ENCODE measurements at places on chromosomes 12 and 14.

DNA sequence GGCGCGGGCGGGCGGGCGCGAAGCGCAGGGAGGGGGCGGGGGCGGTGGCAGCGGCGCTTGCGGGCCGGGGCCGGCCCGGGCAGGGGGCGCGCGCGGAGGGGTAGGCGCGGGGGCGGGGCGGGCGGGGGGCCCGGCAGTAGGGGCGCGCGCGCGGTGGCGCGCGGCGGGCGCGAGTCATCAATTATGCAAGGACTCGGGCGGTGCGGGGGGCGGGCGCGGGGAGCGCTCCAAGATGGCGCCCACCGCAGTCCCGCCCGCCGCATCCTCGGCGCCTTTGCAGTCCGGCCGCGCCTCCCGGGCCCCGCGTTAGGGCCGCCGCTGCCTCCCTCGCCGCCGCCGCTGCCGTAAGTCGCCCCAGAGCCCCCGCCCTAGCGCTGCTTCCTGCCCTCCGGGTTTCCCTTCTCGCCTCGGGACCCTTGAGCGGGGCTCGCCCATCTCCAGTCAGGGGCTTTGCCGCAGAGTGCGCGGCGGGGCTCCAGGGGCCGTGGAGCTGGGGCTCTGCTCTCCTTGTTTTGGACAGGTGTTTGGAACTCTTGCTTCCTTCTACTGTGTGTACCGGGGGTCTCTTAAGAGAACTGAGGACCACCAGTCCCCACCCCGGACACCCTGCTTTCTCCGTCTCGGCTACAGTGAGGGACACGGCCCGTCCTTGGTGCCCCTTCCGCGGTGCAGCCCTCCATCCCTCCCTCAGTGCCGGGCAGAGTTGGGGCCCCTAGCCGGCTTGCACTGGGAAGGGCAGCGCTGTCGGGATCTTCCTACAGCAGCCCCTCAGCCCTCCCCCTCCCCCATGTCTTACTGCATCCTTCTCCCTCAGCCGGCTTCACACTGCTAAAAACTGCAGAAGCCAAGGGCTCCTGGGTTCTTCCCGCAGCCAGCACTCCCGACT lies at the start of gene SCN8A:
TSS of gene SCN8A (plus strand) at position 218 of the 886 bp plus-strand sequence. CDS start 71,585 bp downstream, outside the sequence.
- peak; percentile 28 for DNase-seq

- no peak for DNase-seq
These were observed 117.9 kb downstream of the PDE3A start for GRCh38 chr12:20486233-20486632.

DNA sequence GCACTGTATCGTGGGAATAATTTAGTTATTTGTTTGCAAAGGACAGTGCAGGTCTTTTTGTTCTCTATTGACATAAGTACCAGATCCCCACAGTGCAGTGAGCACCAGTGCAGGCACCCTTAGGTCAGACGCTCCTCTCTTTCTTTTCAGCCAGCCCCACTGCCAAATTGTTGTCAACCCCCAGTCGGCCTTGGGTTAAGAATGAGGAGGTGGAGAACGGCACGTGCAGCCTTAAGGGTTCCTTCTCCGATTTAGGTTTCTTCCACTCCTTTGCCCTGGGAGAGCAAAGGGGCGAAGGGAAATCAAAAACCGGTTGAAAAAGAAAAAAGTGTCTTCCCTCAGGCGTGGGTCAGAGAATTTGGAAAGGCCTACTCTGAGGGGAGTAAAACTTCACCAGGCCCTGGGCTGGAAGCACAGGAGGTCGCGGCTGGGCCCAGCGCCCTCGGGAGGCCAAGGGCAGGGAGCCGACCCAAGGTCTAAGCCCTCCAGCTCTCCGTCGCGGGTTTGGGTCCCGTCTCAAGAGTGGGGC lies 4.3 kb downstream of the PAX9 start:
- no peak for DNase-seq

GRCh38 chr12:62925680-62926079 lies 9.3 kb downstream of the PPM1H start:
- no peak for DNase-seq

GRCh38 chr12:57222286-57223190 lies 5.9 kb downstream of the NXPH4 start:
- DNase-seq = no peak

DNA sequence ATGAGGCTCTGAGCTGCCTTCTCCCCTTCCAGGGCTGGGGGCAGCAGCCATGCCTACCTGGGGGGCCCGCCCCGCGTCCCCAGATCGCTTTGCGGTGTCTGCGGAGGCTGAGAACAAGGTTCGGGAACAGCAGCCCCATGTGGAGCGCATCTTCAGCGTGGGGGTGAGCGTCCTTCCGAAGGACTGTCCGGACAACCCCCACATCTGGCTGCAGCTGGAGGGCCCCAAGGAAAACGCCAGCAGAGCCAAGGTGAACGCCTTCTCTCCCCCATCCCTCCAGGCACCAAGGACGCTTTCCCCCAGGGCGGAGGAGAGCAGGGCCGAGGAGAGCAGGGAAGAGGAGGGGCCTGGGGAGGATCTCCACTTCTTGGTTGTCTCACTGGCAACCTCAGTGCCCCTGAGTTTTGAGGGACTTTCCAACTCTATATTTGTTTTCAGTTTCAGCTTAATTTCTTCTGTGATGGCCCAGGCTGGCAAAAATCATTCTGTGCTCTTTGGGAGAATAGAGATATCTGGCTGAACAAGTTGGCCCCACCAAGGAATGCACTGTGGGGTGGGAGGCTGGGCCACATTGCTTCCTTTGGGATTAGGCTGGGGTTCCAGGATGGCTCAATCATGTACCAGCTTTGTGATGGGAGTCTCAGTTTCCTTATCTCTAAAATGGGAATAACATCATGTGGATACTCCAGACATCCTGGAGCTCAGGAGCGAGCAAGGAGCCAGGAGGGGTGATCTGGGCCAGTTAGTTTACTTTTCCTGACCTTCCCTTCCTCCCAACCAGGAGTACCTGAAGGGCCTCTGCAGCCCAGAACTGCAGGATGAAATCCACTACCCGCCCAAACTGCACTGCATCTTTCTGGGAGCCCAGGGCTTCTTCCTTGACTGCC lies 1.2 kb downstream of the KHNYN start:
- peak; percentile 25 for DNase-seq

GRCh38 chr12:131192951-131193350 lies 239.2 kb downstream of the ADGRD1 start:
- no peak for DNase-seq

DNA sequence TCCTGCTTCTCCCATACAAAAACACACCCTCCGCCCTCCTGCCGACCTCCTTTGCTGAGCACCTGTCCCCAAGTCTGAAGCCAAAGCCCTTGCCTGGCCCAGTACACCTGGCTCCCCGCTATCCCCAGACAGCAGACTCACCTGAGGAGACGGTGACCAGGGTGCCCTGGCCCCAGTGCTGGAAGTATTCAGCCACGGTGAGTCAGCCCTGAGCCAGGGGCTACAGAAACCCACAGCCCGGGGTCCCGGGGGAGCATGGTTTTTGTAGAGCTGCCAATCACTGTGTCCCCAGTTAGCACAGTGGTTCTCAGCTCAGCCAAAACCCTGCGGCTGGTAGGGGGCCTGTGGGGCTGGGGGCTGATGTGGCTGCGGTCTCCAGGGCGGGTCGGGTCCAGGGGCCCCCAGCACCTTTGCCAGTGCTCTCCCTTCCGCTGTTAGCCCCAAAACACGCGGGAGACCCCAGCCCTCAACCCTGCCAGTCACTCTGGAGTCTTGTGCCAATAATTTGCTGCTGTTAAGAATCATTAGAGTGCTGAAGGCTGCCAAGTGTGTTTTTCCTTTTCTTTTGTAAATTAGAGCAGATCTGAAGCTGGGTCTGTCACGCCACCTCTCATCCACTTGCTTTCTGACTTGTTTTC lies 339.0 kb downstream of the TMEM121 start:
- DNase-seq = no peak

DNA sequence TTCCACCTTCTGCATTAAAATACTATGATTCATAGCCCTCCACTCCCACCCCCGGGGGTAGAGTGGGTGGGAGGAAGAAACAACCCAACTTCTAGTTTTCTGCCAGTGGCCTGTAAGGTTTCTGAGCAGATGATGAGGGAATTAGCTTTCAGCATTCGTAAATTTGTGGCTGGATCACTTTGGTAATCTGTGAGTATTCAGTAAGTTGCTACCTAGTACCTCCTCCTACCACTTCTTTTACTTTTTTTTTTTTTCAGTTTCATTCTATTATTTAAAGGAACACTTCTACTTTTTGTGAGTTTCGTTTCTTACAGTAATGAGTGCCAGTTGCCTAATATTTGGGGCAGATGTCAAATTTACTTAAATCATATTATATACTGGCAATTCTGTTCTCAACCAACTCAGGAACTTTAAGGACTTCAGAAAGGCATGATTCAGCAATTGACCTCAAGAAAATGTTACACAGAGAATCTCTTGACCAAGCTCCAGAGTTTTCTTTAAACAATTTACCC lies 42.4 kb upstream of the EMP1 start:
- DNase-seq = no peak

GRCh38 chr12:92185052-92185451 lies 39.4 kb upstream of the BTG1 start:
- DNase-seq = no peak

GRCh38 chr12:108409481-108409880 lies 70.4 kb upstream of the CMKLR1 start:
- no peak for DNase-seq

- no peak for DNase-seq
These were observed 1.0 kb upstream of the DUSP6 start for GRCh38 chr12:89353188-89353822.

DNA sequence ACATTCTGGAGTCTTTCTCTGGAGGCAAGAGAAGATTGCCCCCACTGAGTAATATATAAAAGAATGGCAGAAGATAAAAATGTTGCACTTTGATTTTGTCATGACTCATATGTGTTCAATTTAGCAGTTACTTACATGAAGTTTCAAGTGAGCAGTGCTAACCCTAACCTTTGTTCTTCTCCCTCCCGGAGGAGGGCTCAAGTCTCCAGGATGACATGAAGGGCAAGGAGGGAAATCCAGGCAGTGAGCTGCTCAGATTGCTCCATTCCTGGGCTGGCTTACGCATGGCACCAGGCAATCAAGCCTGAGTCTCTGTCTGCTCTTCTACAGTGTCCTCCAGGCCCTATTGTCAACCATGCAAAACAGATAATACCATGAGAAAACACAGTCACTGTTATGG lies 322.3 kb downstream of the DUSP6 start:
- DNase-seq = no peak

GRCh38 chr12:52239767-52240166 lies 6.7 kb downstream of the KRT7 start:
- DNase-seq = no peak

GRCh38 chr14:104113631-104114420 lies 24.6 kb upstream of the KIF26A start:
- DNase-seq = no peak

GRCh38 chr12:15863984-15864383 lies 18.2 kb upstream of the STRAP start:
- DNase-seq = peak; percentile 84

GRCh38 chr14:71566276-71566675 lies 366.0 kb upstream of the RGS6 start:
- no peak for DNase-seq

GRCh38 chr14:90671382-90672234 lies 144.6 kb downstream of the TTC7B start:
- DNase-seq = no peak

DNA sequence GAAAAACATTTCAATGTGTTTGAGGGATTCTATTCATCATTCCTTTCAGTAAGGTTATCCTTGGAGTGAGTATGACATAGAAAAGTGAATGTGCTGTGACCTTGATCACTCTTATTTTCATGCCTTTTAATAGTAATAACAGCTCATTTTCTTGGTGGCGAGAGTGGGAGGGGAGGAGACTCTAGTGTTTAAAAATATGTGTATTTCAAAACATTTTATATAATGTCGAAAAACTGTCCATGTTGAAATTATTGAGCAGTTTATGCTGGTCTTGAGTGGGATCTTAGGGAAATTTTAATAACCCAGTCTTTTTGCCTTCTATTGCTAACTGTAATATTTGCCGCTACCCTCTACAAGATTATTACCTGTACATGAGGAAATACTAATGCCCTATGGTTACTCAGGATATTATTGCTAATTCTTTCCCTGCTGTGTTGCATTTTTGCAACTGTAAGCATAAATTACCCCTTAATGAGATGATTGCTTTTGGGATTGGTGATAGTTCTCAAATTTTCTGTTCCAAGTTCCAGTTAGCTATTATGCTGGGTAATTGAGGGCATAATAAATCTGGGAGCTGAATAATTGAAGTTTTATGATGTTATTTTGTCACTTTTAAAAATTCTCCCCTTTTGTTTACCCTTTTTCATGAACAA lies 21.9 kb downstream of the ATF7IP start:
- DNase-seq = no peak

GRCh38 chr14:54629183-54629582 lies 62.3 kb downstream of the SAMD4A start:
- DNase-seq = no peak

GRCh38 chr14:77812028-77812427 lies 12.1 kb downstream of the ADCK1 start:
- no peak for DNase-seq

DNA sequence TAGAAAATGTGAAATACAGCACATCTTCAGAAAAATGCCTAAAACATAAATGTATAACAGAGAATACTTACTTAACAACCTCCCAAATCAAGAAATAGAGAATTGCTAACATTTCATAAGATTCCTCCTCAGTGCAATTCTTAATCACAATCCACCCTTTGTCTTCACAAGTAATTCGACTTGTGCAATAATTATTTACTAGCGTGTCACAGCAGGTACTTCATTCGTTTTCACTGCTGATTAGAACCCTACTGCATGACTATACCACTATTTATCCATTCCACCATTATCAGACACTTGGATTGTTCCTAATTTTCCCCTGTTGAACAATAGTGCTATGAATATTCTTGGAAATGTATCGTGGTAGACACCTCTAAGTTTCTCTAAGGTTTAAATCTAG lies 64.9 kb upstream of the BBS10 start:
- no peak for DNase-seq

- no peak for DNase-seq
These were observed 235.8 kb downstream of the NEDD1 start for GRCh38 chr12:97142737-97143410.

- no peak for DNase-seq
These were observed 3.2 kb downstream of the CRIP2 start for GRCh38 chr14:105477660-105478397.

GRCh38 chr12:44433659-44434058 lies 442.5 kb downstream of the NELL2 start:
- DNase-seq = no peak

GRCh38 chr14:49961270-49962222 lies 68.7 kb downstream of the ARF6 start:
- no peak for DNase-seq

- DNase-seq = no peak
These were observed 23.8 kb upstream of the ELK3 start for GRCh38 chr12:96170328-96170727.
